ENCODE measurements at places on chromosomes 6 and 20.

GRCh38 chr20:45828589-45828988 lies 1.5 kb upstream of the TNNC2 start:
- no peak for DNase-seq

DNA sequence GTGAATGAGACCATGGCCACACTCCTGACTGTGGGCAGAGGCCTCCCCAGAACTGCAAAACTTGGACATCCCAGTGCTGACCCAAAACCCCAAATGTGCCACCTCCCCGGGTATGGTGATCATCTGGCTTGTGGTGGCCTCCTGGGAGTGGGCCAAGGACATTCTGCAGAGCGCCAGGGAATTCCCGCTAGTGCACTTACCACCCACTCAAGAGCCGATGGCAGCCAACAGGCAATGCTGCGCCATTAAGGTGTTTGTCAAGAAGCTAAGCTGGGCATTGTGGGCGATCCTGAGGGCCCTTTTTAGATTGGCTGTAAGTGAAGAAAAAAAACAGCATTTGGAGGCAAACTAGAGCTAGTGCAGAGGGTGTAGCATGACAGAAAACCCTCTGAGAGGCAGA lies 9.4 kb downstream of the MMP24 start:
- no peak for DNase-seq

DNA sequence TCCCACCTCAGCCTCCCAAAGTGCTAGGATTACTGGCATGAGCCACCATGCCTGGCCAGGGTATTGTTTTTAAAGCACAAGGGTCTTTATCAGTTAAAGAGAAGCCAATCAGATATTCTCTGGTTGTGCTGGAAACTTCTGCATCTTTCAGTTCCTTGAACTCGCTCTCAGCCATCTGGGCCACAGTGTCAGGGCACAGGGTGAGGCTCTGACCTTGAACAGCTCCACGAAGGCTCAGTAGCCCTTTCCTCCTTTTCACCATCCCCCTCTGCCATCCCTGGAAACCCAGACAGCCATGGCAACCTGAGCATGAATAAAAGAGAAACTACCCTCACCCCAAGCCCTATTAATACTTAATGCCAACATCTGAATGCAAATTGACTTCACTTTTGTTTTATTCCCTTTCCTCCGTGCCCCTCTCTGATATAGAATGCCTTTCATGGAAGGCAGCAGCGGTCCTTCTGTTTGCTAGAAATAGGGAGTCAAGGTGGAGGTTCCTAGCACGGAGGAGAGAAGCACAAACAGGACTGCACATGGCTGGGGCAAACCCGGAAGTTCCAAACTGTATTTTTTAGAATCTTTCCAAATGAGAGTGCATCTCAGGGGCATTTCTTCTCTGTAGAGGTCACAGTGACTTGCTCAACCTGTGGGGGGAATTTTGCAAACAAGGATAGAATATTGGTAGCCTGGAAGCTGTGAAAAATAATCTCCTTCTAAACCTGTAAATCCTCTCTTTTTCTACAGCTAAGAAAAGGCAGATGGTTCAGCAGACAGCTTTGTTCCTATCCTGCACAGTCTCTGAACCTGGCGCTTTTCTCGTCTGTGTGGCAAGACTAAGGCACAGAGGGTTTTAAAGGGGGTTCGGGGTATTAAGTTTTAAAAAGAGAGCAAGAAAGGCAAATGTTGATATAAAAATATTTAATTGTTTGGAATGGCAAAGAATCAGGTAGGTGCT lies 176.4 kb upstream of the RREB1 start:
- DNase-seq, result no peak

DNA sequence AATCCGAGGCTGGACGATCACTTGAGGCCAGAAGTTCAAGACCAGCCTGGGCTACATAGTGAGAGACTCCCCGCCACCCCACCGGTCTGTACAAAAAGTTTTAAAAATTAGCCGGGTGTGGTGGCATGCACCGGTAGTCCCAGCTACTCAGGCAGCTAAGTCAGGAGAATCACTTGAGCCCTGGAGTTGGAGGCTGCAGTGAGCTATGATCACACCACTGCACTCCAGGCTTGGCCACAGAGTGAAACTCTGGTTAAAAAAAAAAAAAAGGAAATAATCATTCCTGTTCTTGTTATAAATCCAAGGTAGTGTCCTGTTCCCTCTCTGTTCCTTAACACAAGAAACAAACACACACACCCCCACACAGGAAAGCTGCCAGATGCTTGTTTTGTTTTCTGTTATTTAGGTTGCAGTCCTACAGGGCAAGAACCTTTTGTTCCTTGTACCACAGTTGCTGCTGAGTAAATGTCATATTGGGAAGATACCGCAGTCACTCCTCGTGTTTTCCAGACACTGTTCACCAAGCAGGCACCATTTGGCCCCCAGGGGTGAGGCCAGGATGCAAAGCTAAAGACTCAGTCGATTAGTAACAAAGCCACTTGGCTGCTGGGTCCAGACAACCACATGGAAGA lies 28.9 kb downstream of the ASIP start:
- no peak for DNase-seq

DNA sequence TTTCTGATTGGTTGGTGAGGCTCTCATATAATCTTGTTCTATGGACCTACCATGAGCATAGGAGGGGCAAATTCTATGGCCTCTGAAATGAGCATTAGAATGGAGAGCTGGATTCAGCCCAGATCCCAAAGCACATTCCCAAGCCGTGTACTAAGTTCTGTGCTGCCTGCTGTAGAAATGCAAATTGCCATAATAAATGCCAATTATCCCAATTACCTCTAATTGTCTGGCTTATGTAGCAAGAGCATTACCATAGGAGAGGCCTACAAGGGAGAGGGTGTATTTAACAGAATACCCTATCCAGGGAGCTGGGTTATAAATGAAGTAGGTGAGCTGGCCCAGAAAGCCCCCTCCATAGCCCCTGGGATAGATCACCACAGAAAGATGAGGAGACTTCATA lies 126.8 kb downstream of the LRFN2 start:
- no peak for DNase-seq

DNA sequence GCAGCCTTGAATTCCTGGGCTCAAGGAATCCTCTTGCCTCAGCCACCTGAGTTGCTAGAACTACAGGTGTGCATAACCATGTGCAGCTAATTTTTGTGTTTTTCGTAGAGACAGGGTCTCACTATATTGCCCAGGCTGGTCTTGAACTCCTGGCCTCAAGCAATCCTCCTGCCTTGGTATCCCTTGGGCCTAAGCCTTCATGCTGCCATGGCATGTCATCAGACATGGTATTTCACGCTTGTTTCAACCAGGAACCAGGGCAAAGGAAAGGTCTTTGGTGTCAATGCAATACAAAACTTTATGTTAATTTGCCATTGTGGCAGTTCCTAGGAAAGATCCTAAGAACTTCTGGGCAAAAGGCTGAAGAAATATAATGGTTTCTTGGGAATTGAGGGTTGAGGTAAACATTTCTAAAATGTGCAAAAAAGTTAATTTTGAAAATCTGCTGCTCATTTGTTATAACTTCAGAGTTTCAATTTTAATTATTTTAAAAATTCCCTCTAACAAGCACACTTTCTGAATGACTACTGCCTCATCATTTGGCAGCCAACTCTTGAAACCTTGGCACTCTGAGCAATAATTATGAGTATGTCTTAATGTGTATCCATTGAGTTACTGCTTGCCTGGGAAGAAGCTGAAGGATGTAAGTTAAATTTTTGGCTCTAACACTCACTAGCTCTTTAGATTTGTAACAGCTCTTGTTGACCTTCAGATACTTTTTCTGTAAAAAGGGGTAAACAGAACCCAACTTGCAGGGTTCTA lies 154.1 kb downstream of the GJA10 start:
- DNase-seq, result no peak

GRCh38 chr6:76671751-76672150 lies 599.3 kb upstream of the IMPG1 start:
- no peak for DNase-seq

GRCh38 chr6:39166912-39167290 lies 51.9 kb upstream of the SAYSD1 start:
- no peak for DNase-seq

DNA sequence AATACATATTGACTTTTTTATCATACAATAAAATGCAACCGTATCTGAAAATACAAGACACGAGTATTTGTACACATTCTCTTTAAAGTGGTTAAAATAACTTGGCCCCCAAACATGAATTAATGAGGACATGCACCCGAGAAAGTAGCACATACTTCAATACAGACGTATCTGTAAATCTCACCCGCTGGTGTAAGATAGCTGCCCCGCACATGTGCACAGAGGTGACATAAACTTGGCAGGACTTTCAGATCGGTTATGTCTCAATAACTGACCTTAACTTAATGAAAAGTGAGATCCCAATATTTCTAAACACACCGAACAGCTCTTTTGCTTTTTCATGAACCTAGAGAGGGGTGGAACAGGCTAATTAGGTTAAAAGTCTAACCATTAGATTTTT lies 91.5 kb upstream of the RPS6KA2 start:
- DNase-seq, result no peak

DNA sequence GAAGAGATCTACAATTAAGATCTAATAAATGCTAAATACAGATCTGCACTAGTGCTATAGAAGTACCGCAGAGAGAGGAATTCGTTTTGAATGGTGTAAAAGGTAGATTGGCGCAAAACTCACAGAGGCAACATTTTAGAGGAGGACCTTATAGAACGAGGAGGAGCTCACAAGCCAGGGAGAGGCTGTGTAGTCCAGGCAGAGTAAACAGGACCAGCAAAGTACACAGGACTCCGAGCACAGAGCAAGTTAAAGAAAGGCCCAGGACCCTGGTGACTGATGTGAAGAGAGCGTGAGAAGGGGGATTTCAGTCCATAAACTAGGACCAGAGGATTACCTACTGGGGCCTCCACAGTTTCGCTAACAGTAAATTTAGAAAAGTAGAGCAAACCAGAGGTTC lies 202.3 kb downstream of the FOXC1 start:
- no peak for DNase-seq

DNA sequence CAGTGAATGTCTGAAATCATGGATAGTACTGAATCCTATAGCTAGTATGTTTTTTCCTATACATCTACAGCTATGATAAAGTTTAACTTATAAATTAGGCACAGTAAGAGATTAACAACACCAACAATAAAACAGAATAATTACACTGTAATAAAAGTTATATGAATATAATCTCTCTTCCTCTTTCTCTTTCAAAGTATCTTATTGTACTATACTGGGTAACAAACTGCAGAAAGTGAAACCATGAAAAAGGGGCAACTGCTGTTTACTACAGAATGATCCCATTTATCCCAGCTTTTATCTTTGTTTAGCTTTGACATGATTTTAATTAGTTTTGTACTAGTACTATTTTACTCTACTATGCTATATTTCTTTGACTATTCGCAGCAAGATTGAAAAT lies 25.8 kb downstream of the ESF1 start:
- DNase-seq, result no peak

GRCh38 chr6:51200676-51201075 lies 382.0 kb downstream of the TFAP2B start:
- no peak for DNase-seq

- DNase-seq, result no peak
These were observed 210.4 kb downstream of the ANKRD60 start for GRCh38 chr20:58017970-58018530.

GRCh38 chr6:42404484-42404883 lies 47.2 kb downstream of the TRERF1 start:
- DNase-seq, result no peak

DNA sequence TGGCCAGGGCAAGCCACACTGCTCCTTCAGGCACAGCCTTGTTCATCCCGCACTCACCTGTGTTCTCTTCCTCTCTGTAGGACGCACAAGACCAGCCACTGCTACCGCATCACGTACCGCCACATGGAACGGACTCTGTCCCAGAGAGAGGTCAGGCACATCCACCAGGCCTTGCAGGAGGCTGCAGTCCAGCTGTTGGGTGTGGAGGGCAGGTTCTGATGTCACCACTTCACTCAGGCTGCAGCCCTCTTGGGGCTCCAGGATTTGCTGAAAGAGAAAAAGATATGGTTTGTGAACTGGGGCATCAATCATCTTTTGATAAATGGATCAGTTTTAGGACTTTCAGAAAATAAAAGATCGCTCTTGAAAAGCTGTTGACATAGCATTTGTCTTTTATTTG lies 235.5 kb downstream of the NRN1 start:
- no peak for DNase-seq

- DNase-seq, result no peak
These were observed 499.8 kb upstream of the PTCHD4 start for GRCh38 chr6:48610846-48611245.

GRCh38 chr6:25267662-25268061 lies 11.5 kb upstream of the CARMIL1 start:
- DNase-seq, result no peak

DNA sequence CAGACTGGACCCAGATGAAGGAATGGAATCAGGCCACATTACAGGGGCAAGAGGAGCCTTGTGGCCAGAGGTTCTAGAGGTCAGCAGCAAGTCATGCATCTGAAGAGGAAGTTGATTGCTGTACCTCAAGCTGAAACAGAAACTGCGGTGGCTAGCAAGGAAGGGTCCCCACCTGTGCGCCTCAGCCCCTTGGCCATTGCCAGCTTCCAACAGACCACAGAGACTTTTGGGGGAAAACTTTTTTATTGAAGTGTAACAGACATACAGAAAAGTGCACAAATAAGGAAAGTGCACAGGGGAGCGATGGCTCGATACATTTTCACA lies 26.8 kb upstream of the SLC9A8 start:
- DNase-seq, result no peak

- DNase-seq, result no peak
These were observed 106.1 kb upstream of the AKIRIN2 start for GRCh38 chr6:87808005-87808757.

DNA sequence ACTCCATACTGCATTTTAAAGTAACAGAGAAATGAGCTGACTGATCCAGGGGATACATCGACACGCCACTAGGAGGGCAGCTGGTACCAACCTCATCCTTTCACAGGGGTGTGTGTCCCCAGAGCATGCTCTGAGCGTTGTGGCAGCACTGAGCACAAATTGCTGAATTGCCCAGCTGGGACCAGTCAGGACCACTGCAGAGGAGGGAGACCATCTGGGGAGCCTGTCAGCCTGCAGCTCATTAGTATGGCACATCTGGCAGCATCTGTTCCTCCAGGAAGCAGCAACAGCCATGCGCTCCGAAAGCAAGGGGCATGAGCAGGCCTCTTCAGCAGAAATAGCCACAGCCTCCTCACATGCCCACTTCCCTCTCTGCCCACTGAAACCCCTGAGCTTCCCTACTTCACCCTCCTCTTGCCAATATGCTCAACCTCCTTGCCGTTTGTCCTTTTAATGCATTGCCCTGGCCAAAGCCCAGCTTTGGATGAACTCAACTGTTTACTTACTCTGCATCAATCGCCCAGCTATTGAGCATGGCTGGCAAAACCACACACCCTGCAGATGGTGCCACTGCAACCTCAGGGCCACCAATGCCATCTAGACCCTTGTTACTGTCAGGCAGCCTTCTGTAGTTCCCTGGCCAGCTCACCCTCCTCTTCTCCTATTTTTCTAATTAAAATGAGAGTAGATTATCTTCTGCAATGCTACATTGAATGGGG lies 77.6 kb upstream of the NEDD9 start:
- no peak for DNase-seq

- DNase-seq, result no peak
These were observed 121.7 kb downstream of the PRKN start for GRCh38 chr6:162605881-162606280.

GRCh38 chr6:44217332-44218143 lies 812 bp downstream of the MYMX start:
- no peak for DNase-seq

GRCh38 chr6:109506841-109507240 lies 23.8 kb upstream of the ZBTB24 start:
- no peak for DNase-seq
